Activated T-cell treated with anti-CD3 and anti-CD28 coated beads for 48 hours (primary cell): ENCODE measurements at places on chromosomes 3 and 15.

DNA sequence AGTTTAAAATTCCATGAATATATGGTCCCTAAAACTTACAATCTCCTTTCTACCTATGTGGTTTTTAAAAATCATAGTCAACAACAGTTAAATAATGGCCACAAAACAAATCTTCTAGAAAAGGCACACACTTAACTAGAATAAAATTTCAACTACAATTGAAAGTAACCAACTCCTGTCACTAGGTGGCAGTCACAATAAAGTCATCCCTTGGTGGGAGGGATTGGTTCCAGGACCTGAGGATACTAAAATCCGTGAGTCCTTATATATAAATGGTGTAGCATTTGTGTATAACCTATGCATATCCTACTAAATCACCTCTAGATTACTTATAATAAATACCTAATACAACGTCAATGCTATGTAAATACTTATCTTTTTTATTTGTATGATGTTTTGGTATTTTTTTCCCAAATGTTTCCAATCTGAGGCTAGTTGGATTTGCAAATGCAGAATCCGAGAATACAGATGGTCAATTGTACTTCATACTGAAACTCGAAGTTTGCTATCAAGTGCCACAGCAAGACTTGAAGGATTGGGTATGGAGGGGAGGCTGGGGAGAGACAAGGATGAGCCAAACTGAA, 172.6 kb downstream of the FMN1 start:
- no peak for DNase-seq

- DNase-seq = no peak
Measured at GRCh38 chr15:57696146-57696545, 10.4 kb upstream of the POLR2M start.

DNA sequence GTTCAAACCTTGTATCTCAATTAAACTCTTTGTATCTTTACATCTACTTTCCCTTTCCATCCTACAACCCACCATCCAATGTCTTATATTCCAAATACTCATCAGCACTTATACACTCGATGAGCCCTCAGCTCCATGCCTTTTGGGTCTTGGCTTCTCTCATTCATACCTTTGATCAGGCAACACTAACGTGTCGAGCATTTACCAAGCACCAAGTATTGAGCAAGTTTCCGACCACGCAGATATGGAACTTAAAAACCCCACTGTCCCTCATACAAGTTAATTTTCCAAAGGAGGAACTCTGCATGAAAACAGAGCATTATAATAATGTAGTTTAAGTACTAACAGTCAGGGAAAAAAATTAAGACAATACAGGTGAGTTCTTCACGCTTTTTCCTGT, 102.8 kb downstream of the IL1RAP start:
- DNase-seq = peak; percentile 3

GRCh38 chr3:184333190-184333589, 4.2 kb upstream of the FAM131A start:
- DNase-seq = no peak

- DNase-seq = no peak
Measured at GRCh38 chr3:182491577-182491976, 301.7 kb upstream of the ATP11B start.

GRCh38 chr15:32042269-32042972, 12.1 kb downstream of the CHRNA7 start:
- DNase-seq = no peak

DNA sequence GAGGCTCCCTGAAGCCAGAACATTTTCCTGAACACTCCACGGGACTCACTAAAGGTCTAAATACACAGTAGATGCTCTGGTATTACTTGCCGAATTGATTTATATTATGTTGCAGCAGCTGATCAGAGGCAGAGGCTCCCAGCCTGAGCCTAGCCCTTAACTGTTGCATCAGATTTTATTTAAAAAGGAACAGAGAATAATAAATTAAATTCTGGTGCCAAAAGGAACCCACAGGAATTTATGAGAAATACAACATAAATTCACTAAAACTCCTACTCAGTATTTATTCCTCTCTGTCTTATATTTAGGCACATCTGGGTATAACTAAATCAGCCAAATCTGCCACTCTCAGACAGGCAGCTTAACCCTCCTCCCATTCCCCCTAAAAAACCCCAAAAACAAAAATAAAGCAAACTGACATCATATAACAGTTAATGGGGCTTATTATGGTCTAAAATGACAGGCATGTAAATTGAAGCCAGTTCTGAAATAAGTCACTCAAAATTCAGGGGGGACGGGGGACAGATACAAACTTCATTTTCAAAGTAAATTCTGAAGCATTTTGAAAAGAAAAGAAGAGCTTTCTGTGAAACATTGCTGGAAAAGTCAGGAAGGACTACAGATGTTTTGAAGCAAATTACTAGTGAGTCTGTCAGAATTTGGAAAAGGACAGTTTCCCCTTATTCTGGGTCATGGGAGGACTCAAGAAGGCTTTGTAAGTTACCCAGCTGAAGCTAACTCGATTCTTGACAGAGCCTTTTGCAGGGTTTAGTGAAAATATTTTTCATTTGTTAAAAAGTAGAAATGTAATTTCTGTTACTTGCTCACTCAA, 53.8 kb upstream of the CORO2B start:
- no peak for DNase-seq

- no peak for DNase-seq
Measured at GRCh38 chr15:57284535-57284934, 91.8 kb upstream of the CGNL1 start.

DNA sequence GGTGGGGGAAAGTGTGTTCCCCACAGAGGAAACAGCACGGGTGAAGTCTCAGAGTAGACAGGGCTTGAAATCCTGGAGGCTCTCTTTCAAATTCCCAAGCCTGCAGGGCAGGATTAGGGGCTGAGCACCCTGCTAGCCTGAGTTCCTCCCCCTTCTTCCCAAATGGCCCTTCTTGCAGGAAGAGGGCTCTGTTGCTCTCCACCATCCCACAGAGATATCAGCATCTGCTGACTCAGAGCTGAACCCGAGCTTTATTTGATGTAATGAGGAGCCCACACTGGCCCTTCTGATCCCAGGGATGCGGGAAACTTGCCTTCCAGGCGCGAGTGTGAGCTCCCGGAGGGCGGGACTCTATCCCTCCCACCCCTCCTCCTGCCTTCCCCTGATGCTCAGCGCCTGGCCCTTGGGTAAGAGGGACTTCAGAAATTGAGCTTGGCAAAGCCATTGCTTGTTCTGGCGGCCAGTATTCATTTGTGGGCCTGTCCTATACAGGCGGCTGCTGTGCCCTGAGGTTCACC, 1.4 kb upstream of the STRA6 start:
- DNase-seq = no peak

- no peak for DNase-seq
Measured at GRCh38 chr3:109685084-109686079, 348.0 kb upstream of the DPPA4 start.

DNA sequence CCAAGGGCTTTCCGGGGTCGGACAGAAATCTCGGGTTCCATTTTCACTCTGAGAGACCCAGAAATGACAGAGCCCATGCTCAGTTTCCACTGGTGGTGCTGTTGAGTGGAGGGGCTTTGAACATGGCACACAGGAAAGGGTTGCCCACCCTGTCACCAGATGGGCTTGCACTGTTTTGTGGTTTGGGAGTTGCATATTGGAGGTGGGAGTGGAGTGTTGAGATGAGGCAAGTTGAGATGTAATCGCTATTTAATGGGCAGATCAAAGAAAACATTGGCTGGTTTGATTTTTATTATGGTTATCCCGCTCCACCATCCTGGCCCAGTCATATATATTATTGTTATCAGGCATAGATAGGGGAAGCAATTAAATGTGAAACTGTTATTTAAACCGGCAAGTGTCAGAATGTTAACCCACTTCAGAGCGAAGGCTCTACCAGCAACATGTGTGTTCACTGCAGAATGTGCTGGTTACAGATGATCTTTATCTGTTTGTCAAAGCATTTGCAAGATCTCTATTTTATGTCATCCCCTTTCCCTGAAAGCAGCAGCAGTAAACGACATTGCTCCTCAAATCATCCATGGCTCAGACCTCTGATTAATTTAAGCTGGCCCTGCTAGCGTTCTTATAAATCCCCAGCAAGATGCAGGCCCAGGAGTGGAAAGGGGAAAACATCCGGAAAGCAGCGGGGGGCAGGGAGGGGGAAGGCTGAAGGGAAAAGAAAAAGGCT, 58.3 kb upstream of the TSEN2 start:
- DNase-seq = no peak

DNA sequence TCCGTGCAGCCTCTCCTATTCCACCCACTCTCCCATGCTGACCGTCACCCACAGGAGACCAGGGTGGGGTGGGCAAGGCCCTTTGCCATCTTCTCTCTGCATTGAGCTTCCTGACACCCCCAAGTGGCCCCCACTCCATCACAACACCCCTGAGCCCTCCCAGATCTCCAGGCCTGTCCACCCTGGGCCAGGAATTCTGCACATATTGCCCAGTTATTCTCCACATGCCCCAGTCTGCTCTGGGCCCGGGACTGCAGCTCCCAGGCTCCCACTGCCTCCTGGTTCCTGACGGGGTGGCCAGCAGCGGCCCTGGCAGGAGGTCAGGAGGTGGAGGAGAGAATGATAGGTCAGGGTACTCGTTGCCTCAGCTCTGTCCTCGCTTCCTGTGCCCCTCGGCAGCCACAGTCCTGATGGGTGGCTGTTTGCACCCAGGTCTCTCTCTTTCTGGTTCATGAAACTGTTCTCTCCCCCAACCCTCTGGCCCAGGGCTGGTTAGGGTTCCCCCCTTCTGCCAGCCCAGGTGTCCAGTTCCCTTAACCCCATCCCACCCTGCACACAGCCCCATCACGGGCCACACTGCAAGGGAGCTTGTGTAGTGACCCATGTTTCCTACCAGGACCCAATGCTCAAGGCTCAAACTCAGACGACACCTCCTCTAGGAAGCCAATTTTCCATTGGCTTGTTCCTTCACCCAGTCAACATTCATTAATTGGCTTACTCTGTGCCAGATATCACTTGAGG, 47.3 kb downstream of the IQSEC1 start:
- DNase-seq = no peak

DNA sequence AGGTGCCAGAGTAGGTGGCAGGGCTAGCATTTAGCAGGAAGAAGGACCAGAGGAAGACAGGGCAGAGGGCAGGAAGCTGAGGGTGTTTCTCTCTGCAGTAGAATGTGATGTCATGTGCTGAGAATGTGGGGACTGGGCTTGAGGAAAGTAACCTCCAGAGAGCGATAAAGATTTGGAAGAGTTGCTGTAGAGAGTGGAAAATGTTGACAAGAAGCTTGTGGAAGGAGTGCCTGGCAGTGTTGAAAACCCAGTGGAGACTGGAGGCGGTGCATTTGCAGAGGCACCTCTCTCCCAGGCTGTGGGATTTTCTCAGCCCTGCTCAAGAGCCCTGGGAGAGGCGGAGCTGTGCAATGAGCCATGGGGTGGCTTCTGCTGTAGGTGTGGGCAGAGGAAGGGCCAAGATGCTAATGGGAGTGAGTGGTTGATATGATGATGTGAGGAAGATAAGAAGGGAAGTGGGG, 54.8 kb downstream of the MESD start:
- no peak for DNase-seq

DNA sequence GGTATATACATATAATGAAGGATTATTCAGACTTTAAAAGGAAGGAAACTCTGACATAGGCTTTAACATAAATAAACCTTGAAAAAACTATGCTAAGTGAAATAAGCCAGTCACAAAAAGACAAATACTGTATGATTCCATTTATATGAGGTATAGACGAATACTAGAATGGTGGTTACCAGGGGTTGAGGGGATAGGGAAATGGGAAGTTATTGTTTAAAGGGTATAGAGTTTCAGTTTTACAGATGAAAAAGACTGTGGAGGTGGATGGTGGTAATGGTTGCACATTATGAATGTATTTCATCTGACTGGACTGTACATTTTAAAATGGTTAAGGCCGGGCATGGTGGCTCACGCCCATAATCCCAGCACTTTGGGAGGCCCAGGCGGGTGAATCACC, 41.7 kb downstream of the FRMD5 start:
- DNase-seq = no peak

DNA sequence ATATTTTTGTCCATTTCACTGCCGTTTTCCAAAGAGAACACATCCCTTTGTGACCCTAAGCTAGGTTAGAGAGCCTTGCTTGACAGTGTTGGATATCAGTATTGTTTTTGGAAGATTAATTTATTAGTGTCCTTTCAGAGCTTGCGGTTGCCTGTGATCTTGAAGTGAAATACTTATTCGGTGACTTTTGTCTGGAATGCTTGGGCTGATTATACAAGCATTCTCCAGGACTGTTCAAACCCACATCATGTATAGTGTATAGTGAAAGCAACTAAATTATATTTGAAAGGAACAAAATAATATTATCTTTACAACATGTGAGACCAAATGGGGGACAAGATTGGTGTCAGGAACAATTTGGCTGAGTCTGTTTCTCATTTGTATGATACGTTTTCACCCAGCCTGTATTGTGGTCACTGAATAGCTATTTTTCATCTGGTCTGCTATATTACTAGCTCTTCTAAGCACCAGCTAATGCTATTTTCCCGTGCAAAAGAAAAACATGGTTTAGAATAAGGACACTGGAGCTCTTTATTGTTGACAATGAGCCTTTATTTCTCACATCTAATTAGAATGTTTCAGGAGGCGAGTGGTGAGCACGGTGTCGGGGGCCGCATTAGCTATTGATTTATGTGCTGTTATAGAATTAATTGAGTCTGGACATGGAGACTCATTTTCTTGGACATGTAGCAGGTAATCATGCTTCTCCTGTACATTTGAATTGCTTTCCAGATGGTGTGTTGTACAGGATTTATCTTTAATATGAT, 158.1 kb downstream of the APBA2 start:
- DNase-seq = no peak

DNA sequence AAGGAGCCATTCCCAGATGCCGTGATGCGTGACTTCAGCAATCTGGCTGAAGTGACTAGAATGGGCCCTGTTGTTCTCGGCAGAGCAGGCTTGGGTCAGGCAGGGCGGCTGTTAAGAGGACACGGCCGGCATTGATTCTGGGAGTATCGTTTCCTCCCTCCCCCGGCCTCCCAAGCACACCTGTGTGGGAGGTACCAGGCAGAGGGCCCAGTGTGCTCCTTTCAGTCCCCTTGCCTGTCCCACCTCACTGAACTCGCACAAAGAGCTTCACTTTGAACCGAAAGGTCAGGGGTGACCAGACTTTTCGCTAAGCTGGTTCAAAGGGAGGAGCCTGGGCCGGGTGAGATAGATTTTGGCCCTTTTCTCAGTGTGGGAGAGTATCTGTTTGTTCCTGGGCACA, 92.7 kb downstream of the CEMIP start:
- no peak for DNase-seq

GRCh38 chr3:5239602-5240001, 52.1 kb downstream of the EDEM1 start:
- DNase-seq = no peak
